Stimulated activated naive B cell treated with anti-CD40 and anti-IgM and Interleukin-4, amounts not matched to agents 10 μg/mL and 1 μg/mL and 100 μg/mL, for 72 hours (primary cell): ENCODE measurements at places on chromosomes 4 and X.

GRCh38 chr4:181741513-181741912 is 501.7 kb upstream of the TENM3 start:
- no peak for DNase-seq

GRCh38 chrX:113947548-113947947 is 636.3 kb upstream of the HTR2C start:
- DNase-seq: no peak

- no peak for DNase-seq
These were observed 139.2 kb upstream of the ANK2 start for GRCh38 chr4:112910109-112910736.

GRCh38 chrX:63918611-63919010 is 133.6 kb upstream of the ARHGEF9 start:
- DNase-seq: no peak

DNA sequence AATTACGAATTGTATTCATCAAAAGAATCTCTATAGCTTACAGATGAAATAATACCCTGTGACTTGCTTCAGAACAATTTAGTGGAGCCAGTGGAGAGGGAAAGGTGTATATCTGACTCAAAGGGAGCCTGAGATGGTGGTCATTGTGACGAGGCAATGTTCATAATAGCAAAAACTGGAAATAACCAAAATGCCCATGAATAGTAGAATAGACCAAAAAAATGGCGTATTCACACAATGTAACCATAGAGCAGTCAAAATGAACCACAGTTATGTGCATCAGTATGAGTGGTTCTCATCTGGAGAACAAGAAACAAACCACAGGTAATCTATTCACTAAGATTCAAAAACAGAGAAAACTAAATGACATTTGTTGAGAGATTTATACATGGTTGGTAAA is 125.3 kb upstream of the CLNK start:
- no peak for DNase-seq

DNA sequence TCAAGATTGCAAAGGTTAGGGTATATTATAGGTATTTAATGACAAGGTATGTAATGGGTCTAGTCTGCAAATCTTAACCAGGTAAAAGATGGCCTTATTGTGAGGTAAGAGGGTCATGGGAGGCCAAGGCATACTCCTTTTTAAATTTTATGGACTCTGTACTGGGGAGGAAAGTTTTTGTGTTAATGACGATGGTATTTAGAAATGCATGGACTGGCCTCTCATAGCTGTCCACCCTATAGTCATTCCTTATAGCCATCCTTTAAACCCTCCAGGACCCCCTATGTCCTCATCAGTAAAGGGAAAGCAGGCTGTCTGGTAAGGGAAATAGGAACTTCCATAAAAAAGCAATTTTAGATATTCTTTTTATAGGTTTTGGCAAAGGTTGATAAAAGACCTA is 1.5 kb downstream of the AIMP1 start:
- DNase-seq: no peak

DNA sequence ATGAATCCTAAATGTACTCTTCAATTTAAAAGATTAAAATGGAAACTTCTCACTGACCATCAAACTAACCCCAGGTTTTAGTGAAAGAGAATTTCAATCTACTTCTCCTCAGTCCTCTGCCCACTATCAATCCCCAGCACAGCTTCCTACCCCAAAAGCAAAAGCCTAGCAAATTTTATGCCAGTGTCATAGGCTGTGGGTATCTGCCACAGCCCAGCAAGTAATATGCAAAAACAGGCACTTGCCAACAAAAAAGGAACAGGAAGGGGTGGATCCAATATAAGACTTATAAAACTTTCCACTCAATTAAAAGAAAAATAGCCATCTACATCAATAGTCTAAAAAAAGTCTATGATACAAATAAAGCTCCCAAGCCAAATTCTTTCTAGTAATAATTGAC is 22.3 kb downstream of the CAMK2D start:
- no peak for DNase-seq

DNA sequence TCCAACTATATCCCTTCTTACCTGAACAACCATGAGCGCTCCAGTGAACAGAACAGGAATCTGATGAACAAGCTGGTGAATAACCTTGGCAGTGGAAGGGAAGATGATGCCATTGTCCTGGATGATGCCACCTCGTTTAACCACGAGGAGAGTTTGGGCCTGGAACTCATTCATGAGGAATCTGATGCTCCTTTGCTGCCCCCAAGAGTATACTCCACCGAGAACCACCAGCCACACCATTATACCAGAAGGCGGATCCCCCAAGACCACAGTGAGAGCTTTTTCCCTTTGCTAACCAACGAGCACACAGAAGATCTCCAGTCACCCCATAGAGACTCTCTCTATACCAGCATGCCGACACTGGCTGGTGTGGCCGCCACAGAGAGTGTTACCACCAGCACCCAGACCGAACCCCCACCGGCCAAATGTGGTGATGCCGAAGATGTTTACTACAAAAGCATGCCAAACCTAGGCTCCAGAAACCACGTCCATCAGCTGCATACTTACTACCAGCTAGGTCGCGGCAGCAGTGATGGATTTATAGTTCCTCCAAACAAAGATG is 870.2 kb downstream of the ADGRL3 start:
- no peak for DNase-seq

DNA sequence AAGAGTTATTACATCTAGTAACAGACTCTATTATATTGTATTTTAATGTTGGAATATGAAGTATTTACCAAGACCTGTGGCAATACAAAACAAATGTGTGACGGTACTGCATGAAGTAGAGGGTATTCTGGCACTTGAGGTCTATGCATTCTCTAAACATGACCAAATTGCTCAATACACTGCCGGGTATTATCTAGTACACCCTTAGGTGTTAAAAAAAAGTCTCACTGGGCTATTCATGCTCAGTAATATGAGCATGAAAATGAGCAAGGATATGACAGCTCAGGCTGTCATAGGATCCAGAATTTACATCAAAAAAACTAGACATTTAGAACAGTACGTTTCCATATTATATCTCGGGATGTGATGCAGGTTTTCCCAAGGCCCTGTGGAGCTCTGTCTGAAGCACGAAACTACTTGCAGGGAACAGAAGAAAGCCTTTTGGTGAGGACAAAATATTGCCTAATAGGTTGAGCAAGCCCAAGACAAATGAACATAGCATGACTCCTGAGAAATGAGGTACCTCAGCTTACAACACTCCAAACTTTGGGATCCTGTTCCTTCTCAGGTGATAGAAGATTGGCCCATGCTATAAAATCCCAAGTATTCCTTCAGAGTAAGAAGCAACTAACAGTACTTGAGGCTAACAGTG is 74.1 kb upstream of the MAOA start:
- no peak for DNase-seq

DNA sequence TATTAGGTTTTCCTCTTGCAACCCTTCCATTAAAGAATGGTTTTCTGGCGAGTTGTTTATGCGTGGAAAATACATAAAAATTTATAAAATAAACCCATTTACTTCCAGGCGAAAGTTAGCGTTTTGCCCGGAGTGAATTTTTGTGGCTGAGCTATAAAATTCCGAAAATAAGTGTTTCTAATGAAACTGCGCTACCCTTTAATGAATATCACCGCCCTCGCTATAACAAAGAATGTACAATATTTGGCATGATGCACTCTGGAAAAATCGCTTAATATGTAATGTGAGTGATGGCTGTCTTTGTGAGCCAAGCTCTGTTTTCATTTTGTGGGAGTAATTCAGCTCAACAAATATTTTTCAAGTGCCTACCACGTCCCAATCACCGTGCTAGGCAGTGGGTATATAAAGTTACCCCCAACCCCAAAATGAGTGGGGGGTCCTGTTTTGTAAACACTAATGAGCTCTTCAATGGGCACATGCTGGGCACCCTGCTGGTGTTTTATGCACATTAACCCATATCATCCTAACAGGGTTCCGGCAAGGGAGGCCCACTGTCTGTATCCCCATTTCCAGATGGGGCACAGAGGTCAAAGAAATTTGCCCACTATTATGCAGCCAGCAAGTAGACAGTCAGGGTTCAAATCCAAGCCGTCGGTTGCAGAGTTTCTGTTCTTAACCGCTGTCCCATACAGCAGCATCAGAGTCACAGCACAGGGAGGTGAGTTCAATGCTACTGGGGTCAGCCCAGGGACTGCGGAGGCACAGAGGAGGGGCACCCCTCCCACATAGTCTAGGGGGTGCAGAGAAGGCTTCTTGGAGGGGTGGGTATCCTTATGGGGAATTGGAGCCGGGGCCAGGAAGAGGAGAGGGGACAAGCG is 65.7 kb upstream of the STX18 start:
- DNase-seq: no peak
